Activated CD4-positive, alpha-beta T cell treated with anti-CD3 and anti-CD28 coated beads for 36 hours (primary cell): ENCODE measurements at places on chromosomes 3 and 15. TPM values are rescaled to one million over a fixed set of nuclear protein-coding genes. Genes with fewer than 3 reads are reported as not detected.

DNA sequence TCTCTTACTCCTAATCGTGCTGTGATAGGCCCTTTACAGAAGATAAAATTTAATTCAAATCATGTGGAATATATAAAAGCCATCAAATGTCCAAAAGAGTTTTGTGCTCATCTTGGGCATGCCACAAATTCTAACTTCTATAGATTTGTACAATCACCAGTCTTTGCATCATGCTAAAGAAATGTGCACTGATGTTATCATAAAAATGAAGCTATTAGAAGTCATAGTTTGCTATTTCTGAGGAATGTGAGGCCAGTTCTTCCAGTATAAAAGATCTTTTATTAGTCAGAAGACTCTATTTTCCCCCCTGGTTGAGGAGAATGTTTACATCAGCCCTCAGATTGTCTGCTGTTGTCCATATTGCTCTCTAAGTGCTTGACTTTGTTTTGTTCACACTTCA lies 2.1 kb upstream of the ANXA2 start:
- DNase-seq = no peak

GRCh38 chr3:159904455-159904854 lies 84.2 kb upstream of the IL12A start:
- DNase-seq = no peak

GRCh38 chr3:58737644-58738043 lies 71.1 kb upstream of the FAM3D start:
- DNase-seq = no peak

Gene EXD1
- total RNA-seq = not detected

Gene ROPN1
- not detected for total RNA-seq

Gene CAV3
- total RNA-seq = not detected

DNA sequence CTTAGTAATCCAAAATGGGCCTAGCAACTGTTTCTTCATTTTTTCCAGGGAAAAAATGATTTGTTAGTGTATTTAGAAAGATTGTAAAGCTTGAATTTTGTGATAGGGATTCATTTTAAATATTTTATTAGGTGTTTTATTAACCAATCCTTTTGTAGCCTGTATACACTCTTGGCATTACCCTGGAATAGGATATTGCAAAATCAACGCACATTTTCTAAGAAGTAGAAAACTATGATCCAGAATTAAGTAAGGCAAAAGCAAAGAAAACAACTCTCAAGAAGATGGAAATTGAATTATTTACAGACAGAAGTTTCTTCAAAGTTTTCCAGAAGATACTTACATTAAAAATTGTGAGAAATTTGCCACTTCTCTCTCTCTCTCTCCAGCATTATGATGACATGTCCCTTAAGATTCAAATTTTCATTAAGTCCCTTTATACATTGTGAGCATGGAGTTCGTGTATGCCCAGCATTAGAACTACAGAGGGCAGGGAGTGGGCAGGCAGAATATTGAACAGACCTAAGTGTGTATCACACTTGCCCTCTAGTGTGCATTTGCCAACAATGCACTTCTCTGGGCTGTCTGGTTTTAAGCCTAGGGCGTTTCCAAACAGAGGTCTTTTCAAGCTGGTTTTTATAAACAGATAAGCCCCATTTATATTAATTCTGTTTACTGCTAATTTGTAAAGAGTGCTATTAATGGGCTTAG lies 28.5 kb upstream of the CMSS1 start:
- DNase-seq = peak; percentile 30

Gene NUDT16
- 5.7 TPM for total RNA-seq

GRCh38 chr15:56082263-56082761 lies 88.9 kb upstream of the NEDD4 start:
- no peak for DNase-seq

DNA sequence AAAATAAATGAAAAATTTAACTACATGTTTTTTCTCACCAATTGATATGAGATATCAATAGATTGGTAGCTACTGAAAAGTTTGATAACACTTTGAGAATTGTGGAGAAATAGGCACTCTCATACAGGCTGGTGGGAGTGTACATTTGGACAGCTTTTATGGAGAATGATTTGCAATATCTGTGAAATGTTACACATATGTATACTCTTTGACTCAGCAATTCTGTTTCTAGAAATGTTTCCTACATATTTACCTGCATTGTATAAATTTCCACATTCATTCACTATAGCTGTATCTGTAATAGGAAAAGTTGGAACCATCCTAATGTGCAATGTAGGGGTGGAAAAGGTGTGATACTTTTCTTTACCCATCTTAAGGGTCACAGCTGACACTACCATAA lies 1.9 kb upstream of the KIF23 start:
- DNase-seq = no peak

Gene FAM3D
- not detected for total RNA-seq

- no peak for DNase-seq
Measured at GRCh38 chr15:29736744-29737020, 85.6 kb downstream of the TJP1 start.

Gene GPR62
- total RNA-seq = not detected

DNA sequence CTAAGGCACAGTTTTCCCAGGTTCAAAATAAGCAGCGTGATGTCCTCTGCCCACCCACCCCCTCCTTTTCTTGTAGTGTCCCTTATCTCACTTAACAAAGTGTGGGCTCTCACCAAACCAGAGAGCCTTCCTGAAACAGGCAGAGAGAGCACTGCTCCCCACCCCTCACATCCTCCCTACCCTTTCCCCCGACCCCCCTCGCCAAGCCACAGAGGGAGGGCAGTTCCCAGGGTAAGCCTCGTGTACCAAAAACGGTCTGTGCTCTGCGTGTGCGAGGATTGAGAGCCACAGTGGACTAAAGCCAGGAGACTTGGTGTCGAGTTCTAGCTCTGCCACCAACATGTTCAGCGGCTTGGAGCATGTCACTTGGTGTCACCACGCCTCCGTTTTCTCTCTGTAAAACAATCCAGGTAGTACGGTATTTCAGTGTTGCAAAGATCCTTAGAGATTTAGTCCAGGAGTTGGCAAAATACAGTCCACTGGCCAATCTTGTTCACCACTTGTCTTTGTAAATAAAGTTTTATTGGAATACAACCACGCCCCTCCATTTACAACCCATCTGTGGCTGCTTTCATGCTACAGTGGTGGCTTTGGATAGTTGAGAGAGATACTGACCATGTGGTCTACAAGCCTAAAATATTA lies 249.9 kb downstream of the OPA1 start:
- DNase-seq = no peak

DNA sequence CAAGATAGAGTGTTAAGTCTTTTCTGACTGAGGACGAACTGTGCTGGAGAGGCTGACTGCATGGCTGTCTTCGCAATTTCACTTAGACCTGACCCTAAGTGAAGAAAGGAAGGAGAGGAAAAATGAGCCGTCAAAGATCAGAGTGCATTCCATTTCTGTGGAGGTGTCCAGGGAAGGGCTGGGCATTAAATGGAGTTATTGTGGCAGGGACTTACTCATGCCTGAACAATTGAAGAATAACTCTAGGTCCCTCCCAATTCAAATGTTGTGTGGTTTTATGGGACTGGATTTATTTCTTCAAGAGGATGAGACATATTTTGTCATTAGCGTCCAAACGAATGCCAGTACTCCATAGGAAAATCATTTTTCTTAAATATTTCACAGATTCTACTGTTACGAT lies 187.3 kb upstream of the CFAP20DC start:
- DNase-seq = no peak

Gene LSAMP
- total RNA-seq = not detected

GRCh38 chr15:91116113-91117067 lies 16.3 kb downstream of the SV2B start:
- DNase-seq = no peak

Gene BCHE
- not detected for total RNA-seq

Gene FBXO22
- 51.4 TPM for total RNA-seq

DNA sequence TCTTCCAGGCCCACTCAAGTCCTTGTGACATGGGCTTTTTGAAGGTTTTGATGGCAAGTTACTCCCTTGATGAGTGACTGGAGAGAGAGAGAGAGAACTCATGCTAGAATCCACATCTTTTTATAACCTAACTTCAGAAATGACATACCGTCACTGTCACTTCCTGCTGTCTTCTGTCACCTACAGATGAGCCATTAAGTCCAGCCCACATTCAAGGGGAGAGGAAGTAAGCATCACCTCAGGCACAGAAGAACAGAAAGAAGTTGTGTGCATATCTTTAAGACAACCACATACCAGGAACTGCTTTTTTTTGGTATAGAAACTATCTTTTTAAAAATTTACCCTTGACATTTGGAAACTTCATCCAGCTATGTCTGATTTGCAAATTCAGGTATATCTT lies 16.6 kb upstream of the TXNRD3 start:
- no peak for DNase-seq

Gene GRK7
- not detected for total RNA-seq

GRCh38 chr15:61517776-61518175 lies 288.7 kb upstream of the RORA start:
- no peak for DNase-seq

DNA sequence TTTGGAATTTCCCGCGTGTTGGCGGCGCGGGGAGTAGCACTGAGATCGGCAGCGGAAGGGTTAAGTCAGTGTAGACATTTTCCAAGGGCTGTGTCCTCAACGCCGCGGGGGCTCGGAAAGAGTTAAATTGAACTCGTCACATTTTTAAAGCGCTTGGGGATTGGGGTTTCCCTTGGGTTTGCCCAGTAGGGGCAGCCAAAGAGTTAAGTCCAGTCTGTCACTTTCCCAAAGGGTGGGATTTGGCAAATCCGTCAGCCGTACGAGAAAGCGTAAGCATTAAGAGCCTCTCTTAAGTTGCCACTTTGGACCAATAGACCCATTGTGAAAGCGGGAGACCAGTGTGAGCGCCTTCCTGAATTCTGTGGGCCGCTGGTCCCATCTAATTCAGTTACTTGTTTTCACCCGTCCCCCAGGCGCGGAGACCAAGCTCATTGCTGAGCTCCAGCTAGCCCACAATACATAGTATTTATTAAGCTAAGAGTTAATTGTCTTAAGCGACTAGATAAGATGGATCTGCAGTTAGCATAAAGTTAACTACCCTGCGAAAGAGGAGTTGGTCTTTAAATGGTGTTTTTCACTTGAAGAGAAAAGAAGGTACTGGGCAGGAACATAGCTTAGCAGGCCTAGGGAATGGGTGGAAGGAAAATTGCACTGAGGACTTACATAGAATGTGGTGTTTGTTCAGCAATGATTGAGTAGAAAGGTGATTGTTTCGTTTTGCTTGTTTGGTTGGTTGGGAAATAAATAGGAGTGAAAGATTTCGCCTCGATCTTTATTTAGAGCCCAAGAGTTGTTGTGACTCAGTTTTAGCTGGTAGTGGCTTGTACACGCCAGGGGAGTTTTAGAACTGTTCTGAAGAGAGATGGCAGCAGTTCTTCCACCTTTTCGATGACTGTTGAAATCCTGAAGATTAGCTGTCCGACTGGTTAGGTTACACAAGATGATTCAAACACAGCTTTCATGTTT lies 932 bp downstream of the ARL8B start:
- DNase-seq = peak; percentile 49

- DNase-seq = no peak
Measured at GRCh38 chr3:196440041-196440537, 7.9 kb upstream of the UBXN7 start.

DNA sequence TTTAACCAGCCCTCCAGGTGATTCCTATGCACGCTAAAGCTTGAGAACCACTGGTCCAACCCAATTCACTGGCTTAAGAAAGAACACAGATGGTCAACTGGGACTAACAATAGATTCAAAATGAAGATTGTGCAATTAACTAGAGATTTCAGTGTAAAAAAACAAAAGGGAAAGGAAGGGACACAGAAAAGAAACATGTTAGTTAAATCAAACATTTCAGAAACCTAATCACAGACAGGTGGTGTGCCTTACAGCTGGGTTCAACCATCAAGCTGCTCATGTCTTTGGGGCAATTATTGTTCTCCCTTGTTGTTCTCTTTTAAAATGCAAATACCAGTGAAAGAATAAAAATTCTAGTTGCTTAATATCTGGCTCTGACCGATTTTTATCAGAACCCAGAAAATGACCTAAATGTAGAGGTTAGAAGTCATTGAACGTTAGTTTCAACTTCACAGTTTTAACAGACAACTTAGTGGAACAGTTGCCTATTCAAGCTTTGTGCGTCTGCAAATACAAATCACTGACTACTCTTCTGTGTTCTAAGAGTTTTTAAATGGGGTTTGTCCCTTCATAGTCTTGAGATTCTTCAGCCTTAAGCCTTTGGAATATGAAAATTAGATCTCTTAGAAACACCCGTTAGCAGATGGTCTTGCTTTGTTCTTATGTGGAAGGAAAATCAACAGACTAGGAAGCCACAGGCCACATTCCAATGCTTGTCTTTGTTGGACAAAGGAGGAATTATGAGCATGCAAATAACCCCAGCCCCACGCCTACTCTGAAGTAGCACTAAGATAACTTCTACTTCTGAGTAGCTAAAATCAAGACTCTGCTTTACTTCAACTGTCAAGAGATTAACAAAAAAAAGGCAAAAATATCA lies 223.4 kb downstream of the ATP8B4 start:
- no peak for DNase-seq

DNA sequence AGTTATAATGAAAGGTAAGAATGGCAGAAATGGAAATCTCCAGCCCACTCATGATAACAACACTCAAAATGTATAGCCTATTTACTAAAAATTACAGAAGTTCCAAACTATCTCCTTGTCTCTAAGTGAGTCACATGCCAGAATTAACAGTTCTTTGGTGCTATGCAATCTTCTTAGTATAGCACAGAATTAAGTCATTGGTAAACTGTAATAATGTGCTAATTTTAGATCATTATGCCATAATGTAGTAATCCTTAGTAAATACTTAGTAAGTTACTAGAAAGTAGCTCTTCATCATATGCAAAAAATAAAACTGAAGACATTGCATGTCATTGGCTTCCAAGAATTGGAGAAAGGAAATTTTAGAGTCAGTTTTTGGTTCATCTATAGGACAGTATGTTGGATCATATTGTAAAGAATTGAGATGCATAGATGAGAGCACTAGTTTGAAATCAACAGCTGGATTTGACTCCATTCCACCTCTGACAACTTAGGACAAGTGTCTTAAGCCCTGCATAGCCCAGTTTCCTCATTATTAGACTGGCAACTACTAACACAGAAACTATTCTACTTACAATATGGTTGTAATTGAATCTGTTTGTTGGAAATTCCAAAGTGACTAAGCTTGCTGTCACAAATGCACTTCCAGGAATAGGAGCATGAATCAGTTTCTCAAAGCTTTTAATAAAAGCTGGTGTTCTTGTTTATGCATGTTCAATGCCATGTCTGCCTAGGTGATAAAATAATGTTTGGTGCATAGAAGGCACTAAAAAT lies 40.1 kb upstream of the CD47 start:
- DNase-seq = no peak

Gene ISLR
- not detected for total RNA-seq

Gene PYGO1
- not detected for total RNA-seq

DNA sequence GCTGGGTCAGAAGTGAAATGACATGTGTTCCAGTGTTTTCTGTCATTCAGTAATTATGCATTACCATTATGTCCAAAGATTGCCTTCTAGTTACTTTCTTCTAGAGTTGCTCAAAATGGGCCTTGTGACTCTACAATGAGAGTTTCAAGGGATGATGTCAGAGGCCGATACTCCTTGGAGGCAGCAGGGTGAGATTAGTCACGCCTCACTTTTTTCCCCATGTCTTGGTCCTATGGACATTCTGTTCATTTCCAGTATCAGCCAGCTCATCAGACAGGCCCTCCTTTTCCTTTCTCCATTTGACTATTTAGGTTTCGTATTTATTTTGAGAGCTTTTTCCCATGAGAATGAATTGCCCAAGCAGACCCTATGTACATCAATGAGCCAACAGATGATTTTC lies 17.5 kb downstream of the VGLL3 start:
- no peak for DNase-seq
